ENCODE measurements at places on chromosomes 11 and 22. TPM values are rescaled to one million over a fixed set of nuclear protein-coding genes. Genes with fewer than 3 reads are reported as not detected.

GRCh38 chr11:128711136-128711535 is 17.3 kb downstream of the FLI1 start:
- DNase-seq, result no peak

GRCh38 chr11:14202251-14203196 is 156.5 kb downstream of the RRAS2 start:
- no peak for DNase-seq

- no peak for DNase-seq
These were observed 568.9 kb downstream of the LUZP2 start for GRCh38 chr11:25065746-25066145.

DNA sequence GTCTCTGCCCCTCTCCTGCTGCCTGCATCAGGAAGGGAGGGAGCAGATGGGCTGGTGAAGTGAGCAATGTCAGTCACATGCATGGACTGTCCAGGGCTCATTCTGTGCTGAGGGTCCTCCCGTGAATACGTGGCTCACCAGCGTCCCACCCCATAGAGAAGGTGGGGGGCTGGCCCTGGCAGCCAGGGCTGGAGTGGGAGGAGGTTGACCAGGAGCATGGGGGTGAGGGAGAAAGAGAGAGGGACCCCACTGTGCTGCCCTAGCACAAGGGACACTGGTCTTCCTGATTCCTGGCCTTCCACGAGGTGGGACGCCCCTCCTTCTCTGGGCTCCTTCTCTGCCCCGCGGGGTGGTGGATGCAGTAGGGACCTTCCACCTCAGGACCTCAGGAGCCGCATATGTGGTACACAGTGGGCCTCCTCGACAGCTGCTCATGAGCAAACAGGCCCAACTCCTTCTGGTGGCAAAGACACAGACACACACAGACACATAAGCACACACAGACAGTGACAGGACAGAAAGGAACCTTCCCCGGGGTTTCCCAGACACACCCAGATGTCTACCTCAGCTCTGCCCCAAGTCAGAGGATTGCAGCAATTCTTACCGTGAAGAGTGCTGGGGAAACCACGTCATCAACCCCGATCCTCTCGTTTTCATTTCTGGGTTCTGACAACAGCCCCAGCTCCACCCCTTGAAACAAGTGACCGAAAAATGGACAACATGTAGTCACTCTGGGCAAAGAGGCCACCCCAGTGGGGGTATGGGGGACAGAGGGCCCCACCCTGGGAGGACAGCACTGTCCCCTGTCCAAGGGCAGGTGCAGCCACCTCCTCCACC is 3.6 kb upstream of the APOBEC3A start:
- peak; percentile 52 for DNase-seq

The DEUP1 gene
- not detected for total RNA-seq

The OTOG gene
- not detected for total RNA-seq

The PTPN5 gene
- 1.3 TPM for total RNA-seq
